ENCODE measurements at places on chromosomes 3 and 15.

- no peak for DNase-seq
These were observed 103.5 kb downstream of the MITF start for GRCh38 chr3:69842789-69843188.

GRCh38 chr15:68399096-68400065 lies 32.6 kb downstream of the ITGA11 start:
- peak; percentile 4 for DNase-seq

GRCh38 chr15:48063411-48063985 lies 57.3 kb upstream of the SLC24A5 start:
- DNase-seq: no peak

- no peak for DNase-seq
These were observed 145.6 kb upstream of the MRPS22 start for GRCh38 chr3:139198186-139198585.

- no peak for DNase-seq
These were observed 2.9 kb downstream of the HACD3 start for GRCh38 chr15:65533057-65533756.

GRCh38 chr15:31104003-31104402 lies 2.5 kb upstream of the TRPM1 start:
- no peak for DNase-seq

- peak; percentile 74 for DNase-seq
These were observed 345.6 kb downstream of the MCTP2 start for GRCh38 chr15:94576889-94577533.

GRCh38 chr3:136249593-136249992 lies 547 bp upstream of the PCCB start:
- no peak for DNase-seq

DNA sequence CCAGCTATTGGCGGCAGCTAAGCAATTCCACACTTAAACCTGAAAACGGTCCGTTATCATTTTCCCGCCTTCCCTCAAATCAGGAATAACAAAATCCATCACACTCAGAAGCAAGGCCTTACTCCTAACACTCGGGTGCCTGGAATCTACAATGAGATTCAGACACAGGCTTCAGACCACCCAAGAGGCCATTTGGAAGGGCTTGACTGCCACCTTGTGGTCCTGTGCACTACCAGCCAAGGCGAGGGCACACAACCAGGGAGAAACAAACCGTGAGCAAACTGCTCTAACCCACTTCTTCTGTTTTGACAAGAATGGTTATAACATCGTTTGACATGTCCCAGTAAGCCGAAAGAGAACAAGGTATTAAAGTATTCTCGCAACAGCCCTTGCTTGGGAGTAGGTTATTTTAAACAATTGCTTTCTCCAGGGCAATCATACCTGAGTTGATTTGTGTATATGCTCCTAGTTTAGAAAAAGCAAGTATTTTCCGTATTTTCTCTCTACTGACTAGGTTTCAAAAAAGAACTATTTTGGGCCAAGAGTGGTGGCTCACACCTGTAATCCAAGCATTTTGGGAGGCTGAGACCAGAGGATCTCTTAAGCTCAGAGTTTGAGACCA lies 40.1 kb upstream of the TAFA4 start:
- peak; percentile 53 for DNase-seq

- DNase-seq: no peak
These were observed 95.7 kb downstream of the CD47 start for GRCh38 chr3:107994956-107995715.

DNA sequence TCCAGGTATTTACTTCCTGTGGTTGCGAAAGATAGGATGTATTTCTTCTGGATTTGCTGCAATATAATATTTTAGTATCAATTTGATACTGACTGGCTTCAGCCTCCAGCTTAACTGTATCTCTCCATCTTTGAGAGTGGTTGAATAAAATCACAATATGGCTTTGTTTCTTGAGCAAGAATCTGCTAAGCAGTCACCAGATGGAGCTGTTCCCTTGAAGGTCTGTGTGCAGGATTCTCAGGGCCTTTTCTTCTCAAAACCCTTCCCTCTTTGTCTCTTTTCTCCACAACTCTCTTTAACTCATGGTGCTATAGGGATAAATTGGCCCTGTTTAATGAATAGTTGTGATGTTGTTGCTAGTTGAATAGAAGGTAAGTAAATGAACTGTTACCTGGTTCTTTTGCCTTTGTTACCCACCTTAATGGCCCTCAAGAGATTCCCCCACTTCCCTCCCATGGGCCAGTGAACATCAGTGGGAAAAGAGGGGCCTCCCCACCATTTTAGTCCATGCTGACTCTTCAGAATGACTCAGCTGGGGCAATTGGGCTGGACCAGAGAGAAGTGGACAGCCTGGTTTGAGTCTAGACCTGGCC lies 34.8 kb upstream of the RAB6B start:
- peak; percentile 31 for DNase-seq

Measured in H1 (cell line).